Activated T-helper 1 cell treated with Interleukin-2 at 50 U/mL for 16 hours (primary cell): ENCODE measurements at places on chromosomes 2 and 18.

- DNase-seq = no peak
Measured at GRCh38 chr2:189896809-189897208, 112.6 kb downstream of the PMS1 start.

GRCh38 chr2:11590193-11590592 is 56.3 kb downstream of the GREB1 start:
- no peak for DNase-seq

GRCh38 chr2:155169317-155169716 is 470.8 kb downstream of the KCNJ3 start:
- no peak for DNase-seq

- DNase-seq = no peak
Measured at GRCh38 chr2:85939131-85939530, 50.3 kb upstream of the ST3GAL5 start.

- DNase-seq = no peak
Measured at GRCh38 chr2:219457784-219458369, 23.2 kb downstream of the SPEG start.

DNA sequence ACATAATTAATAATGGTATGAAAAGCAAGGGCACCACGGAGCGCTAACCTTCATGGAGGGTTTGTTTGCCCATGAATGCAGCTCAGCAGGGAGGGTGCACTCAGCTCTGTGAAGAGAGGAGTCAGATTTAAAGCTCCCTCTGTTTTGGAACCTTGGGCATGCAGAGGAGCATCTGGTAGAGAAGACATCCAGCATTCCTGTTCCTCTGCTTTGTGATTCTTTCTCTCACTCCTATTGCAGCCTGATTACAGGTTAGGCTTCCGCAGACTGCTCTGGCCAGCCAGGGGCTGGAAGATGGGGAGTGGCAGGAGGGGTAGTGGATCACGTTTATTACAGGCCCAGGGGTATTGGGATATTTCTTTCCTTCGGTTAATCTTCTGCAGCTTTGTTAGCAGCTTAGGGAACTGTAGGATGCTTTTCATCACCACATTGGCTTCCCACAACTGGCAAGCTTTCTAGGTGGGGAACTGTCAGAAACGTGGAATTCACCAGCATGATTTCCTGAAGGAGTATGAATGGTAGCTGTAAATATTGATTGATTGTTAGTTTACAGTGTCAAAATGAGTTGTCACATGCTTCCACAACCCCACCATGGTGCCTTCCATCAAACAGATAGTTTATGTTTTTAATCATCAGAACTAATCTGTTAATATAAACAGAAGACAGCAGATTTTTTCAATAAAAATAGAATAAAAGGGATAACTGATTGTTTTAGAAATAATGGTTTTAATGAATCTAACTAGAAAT is 201.1 kb downstream of the VAPA start:
- no peak for DNase-seq

DNA sequence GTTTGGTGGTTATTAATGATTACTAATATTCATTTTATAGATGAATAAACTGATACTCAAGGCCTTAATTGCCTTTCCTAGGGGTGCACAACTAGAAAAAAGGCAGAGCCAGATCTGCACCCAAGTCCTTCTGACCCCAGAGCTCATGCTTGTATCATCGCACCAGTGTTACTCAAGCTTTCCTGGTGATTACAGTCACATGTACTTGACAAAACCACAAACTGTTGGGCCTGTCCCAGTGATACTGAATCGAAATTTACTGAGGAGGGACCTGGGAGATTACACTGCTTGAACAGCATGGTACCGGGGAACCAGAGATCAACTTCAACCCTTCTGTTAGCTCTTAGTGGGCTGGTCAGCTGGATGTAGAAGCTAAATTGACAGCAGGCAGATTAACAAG is 33.7 kb downstream of the FASTKD2 start:
- no peak for DNase-seq

DNA sequence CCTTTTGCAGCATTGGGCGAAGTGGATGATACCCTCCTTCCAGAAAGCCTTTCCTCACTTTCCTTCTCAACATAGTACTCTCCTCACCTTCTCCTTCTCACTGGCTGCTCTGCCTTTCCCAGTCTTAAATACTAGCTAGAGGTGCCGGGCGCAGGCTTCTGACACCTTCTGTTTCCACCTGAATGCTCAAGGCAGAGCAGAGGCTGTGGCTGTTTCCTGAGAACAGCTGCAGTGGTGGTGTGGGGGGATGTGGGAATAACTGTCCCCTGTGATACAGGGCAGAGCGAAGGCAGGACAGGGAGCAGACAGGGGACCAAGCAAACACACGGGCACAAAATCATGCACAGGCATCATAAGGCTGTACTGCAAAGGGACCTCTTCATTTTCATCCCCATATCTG is 303.1 kb downstream of the SS18 start:
- no peak for DNase-seq

- DNase-seq = no peak
Measured at GRCh38 chr2:181685150-181685688, 4.9 kb upstream of the NEUROD1 start.

DNA sequence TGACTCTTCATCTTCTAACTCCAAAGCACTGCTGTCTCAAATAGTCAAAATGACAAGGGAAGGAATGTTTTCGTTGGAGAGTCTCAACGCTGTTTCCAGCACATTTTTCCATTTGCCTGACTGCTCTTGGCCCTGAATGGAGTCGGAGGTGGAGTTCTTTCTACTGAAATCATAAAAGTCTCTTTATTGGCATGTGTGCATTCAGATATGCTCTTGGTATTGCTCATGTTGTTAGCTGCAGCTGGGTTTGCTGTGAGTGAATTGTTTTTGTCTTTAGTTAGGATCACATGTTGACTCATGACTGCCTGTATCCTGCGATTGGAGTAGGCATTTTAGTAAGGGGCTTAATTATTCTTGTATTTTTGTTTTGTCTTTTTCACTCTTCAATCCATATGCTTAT is 16.8 kb downstream of the TMEM17 start:
- DNase-seq = no peak

DNA sequence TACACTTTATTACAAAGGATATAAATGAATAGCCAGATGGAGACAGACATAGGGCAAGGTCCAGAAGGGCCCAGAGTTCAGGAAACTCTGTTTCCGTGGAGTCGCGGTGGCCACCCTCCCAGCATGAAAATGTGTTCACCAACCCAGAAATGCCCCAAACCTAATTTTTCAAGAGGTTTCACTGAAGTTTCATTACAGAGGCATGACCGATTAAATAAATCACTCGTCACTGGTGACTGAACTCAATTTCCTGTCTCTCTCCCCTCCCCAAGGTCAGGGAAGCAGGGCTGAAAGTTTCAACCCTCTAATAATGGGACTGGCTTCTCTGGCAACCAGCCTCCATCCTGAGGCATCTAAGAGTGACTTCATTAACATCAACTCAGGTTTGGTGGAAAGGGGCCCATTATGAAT is 22.4 kb downstream of the USP40 start:
- no peak for DNase-seq

GRCh38 chr2:120308038-120308910 is 37.7 kb upstream of the INHBB start:
- DNase-seq = no peak

DNA sequence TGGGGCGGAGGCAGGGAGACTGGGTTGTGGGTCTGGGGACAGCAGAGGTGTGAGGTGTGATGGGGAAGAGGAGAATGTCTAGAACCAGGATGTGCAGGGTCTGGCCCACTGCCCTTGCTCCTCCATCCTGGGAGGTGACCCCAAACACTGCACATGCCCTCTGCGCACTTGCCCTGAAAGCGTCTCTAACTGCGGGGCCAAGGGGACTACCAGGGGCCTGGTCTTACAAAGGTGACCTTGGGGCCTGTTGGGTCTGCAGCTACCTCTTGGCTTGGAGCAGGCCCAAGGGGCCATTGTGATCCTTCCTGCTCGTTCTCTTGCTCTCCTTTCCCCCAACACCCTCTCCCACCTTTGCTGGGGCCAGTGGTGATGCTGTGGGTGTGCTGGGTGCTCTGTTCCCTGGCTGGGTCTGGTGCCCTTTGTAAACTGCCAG is 48.0 kb upstream of the FAHD2A start:
- no peak for DNase-seq

DNA sequence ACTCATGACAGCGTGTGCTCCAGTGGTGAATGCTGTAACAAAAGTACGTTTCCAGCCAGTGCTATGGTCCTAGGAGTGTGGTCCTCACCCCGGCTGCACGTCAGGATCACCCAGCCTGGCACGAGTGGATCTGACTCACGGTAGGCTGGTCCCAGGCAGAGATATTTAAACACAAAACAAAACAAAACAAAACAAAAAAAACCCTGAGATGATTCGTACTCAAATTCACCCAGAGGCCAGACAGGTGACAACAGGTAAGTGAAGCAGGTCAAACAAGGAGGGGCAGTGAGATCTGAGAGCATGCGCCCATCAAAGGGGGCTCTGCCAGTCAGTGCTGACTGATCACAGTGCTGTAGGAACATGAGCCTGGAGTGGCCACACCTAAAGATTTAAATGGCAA is 43.2 kb downstream of the C2orf76 start:
- no peak for DNase-seq

DNA sequence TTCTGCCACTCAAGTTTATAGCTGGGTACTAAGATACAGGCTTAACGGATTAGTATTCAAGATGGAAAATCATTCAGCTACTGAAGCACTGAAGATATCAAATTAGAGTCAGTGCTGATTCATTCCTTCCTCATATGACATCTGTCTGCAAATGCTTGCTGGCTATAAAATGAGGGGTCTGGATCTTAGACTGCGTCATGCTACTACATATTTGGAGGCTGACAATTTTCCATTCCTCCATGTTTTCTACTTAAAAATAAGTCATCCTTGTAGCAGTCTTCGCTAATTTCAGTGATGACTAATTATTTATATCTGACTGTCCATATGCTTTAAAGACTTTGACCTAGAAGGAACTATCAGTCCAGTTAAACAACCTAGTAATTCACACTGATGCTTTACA is 233.4 kb downstream of the RIT2 start:
- DNase-seq = no peak

DNA sequence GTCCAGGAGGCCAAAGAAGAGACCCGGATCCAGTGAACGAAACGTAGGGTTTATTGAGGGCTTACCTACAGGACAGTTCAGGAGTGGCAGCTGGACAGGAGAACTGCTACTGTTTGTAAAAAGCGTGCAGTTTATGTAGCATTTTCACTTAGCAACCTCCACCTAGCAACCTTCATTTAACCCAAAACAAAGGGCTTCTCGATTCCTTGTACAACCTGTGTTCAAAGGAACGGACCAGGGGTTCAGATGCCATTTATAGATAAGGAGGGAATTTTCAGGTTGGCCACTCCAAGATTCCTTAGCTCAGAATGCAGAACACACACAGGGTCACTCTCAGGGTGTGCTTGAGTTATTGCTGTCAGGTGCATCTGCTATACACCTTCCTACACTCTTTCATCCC is 65.1 kb upstream of the YWHAQ start:
- no peak for DNase-seq

DNA sequence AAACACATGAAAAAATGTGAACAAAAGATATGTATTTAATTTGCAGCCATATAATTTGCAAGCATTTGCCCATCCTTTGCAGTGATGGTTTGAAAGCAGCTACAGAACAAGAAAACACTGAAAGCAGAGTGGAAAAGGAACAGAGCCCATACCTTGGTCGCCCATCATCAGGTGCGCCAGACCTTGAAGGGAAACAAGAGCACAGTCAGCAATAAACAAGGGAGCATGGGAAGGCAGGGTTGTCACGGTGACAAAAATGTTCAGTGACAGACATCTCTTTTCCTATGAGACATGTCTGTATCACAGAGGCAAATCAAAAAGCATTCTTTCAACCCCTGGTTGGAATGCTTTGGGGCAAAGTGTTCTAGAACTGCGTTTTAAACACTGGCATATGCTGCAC is 109.4 kb downstream of the NRXN1 start:
- DNase-seq = no peak

- DNase-seq = no peak
Measured at GRCh38 chr2:49154891-49155290, 576 bp upstream of the FSHR start.

GRCh38 chr2:109428281-109428680 is 185.5 kb downstream of the SEPTIN10 start:
- no peak for DNase-seq

GRCh38 chr2:209771474-209772289 is at the start of gene UNC80:
Gene UNC80, plus strand, starts transcription at chr2:209771832. Its CDS starts 241 bp downstream, at chr2:209772073.
- no peak for DNase-seq

- DNase-seq = no peak
Measured at GRCh38 chr2:163086940-163087339, 248.4 kb upstream of the KCNH7 start.

GRCh38 chr2:38271697-38272096 is 105.4 kb downstream of the ATL2 start:
- no peak for DNase-seq

- no peak for DNase-seq
Measured at GRCh38 chr2:122710049-122710448, 954.6 kb downstream of the TSN start.
